Astrocyte (in vitro differentiated cells and primary cell): ENCODE measurements at places on chromosomes 12 and 14. TPM values are rescaled to one million over a fixed set of nuclear protein-coding genes. Genes with fewer than 3 reads are reported as not detected.

DNA sequence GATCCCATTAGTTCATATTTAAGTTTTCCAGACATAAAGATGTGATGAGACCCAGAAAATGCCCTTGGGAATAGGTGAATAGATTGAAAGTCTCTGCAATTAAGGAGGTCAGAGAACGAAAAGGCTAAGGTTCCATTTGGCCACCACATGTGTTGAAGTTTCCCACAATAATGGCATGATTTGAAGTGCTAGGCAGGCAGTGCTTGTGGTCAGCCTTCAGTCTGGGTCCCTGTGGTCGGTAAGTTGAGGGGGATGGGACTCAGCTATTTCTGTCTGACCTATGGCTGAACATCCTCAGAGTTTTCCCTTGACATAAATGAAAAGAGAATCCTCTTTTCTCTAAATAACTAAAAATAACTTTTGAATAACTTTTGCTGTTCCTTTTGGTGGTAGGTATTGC, 92.4 kb downstream of the PELI2 start:
- no peaks in the 10 kb centered on the region for H3K36me3 ChIP-seq
- H3K27ac ChIP-seq, result no peak overlapping the region
- no peak overlapping the region for H3K4me3 ChIP-seq
- peak; percentile 41 for DNase-seq
- no peaks in the 10 kb centered on the region for H3K27me3 ChIP-seq

DNA sequence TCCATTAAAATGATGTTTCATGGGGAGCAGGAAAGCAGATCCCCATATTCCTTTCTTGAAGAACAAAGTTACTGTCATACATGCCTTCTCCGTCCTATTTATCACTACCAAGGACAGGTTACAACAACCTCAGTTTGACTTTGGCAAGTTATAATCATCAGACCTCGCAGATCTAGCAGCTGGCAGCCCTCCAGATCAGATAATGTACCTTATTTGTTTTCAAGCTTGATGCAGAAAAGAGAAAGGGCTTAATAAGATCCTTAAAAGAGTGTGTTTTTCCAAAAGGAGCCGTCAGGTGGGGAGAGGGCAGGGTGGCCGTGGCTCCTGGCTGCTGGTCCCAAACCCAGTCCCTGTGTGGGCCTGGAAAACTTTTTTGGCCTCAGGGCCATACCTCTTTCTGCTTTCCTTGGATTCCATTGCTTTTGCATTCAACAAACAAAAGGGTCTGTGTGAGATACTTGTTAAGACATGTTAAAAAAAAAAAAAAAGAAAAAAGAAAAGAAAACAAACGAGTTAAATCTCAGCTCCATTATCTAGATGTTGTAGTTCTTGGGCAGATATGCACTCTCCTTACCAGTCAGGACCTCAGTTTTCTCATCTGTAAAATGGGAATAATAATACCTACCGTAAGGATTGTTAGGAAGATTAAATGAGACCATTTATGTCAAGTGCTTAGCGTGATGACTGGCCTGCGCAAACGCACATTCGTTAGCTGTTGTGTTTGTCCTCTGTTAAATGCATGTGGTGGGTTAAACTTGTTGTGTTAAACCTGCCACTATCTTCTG, 64.6 kb downstream of the B4GALNT3 start:
- no peak for DNase-seq
- H3K27me3 ChIP-seq, result peaks cover 16% of the 10 kb centered on the region
- H3K27ac ChIP-seq, result no peak overlapping the region
- H3K4me3 ChIP-seq, result no peak overlapping the region
- H3K36me3 ChIP-seq, result no peaks in the 10 kb centered on the region

DNA sequence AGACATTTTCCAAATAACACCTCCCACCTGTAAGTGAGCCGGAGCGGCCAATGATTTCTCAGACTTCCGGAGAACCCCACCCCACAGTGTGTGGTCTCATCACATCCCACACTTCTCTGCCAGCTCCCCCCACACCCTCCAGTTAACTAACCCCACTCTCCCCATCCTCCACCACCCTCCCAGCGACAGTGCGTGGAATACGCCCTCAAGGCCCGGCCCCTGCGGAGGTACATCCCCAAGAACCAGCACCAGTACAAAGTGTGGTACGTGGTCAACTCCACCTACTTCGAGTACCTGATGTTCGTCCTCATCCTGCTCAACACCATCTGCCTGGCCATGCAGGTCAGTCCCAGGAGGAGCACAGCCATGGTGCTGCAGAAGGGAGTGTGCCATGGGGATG, 184.4 kb upstream of the FKBP4 start:
- no peak overlapping the region for H3K4me3 ChIP-seq
- peaks cover 20% of the 10 kb centered on the region for H3K4me1 ChIP-seq
- H3K27me3 ChIP-seq, result no peaks in the 10 kb centered on the region
- H3K36me3 ChIP-seq, result no peaks in the 10 kb centered on the region

DNA sequence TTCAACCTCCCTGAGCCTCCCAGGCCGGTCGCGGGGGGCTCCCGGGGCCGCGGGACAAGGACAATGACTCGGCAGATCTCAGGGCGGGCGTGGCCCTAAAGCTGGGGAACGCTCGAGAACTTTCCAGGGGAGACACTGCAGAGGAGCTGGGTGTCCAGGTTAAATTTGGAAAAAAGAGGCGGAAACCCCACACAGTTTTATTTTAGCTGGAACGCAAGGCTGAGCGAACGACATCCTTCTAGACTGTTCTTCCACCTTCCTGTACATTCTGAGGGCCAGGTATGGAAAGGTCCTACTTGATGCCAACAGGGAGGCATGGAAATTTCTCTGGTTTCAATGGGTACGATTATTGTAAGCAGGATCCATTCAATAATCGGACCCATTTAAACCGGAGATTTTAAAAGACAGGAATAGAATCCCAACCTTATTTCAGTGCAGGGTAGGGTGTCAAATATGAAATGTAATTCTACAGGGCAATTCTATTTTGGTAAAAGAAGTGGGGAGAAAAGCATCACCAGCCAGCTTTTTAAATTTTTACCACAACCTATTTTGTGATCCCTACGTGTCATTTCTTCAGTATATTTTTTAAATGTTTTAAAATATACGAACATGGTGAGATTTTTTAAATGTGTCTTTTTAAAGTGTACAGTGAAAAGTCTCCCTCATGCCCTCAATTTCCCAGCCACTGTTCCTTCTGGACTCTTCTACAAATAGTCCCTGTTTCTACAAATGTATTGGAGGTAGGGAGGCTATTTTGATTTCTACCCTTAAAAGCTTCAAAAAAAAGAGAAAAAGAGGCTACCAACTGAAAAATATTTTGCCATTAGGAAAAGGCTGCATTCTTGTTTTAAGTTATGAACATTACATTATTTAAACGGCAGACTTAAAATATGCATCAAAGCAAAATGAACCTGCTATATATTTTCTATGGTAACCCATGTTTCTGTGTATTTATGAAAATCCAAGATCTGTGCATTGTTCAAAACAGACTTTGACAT, 1.1 kb upstream of the UBC start:
- no peak for DNase-seq
- peak overlapping the region; percentile 82 for H3K4me3 ChIP-seq
- peak overlapping the region; percentile 100 for H3K27ac ChIP-seq
- H3K4me1 ChIP-seq, result peaks cover 48% of the 10 kb centered on the region
- H3K36me3 ChIP-seq, result peaks cover 21% of the 10 kb centered on the region

The TAS2R19 gene
- total RNA-seq, result 2.2 and 3.1 TPM in 2 replicates

DNA sequence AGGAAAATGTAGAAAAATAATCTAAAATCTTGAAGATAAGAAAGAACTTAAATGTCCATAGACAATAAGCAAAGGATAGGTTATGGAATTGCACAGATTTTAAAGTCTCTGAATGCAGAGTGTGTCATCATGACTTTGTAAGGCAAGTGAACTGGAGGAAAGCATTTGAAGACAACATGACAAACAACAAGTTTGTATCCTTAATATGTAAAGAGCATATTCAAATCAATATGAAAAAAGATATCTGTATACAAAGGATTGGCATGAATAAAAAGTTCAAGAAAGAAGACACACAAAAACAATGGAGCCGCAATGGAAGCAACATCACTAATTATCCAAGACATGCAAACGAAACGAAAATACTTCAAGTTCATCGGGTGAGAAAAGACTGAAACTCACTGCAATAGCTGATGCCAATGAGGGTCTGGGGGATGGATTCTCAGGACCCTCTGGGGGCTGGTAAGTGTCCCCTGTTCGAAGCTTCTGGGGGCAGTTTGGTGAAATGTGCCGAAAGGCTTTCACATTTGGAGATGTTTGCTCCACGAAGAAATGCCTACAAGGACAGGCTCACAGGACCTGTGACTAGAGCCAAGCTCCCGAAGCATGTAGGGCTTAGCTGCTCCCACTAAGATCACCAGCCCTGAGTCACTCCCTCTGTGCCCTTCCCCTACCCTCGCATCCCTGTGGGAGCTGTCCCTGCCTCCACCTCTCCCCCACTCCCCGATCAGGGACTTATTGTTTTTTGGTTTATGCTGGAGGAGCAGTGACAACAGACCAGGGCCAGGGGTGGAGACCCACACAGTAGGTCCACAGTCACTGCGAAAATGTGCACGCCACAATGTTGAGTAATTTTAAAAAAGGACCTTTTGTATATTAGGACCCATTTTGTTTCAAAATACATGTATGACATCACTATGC, 345.7 kb upstream of the SFSWAP start:
- no peaks in the 10 kb centered on the region for H3K27me3 ChIP-seq
- no peak for DNase-seq
- H3K27ac ChIP-seq, result no peak overlapping the region
- no peaks in the 10 kb centered on the region for H3K4me1 ChIP-seq

DNA sequence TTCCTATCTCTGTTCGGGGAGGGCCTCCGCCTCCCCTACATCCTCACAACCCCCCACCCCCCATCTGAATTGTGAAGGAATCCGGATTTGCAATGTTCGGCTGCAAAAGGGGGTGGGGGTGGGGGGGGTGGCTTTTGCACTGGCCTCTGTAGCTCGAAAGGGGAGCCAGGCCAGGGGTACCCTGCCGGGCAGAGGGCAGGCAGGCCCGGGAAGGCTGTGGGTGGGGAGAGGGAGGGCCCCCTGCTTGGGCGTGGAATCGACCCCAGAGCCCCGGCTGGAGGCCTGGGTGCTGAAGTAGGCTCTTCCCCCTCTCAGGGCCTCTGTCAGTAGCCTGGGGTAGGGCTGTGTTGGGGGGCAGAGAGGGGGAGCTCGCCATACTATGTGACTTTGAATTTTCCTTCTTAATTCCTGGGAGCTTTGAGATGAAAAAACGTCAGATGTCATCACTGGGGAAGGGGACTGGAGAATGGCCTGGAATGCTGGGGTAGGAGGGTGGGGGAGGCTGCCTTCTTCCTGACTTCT, 1.1 kb downstream of the LRP1 start:
- peak overlapping the region; percentile 83 for H3K4me3 ChIP-seq
- peaks cover 51% of the 10 kb centered on the region for H3K4me1 ChIP-seq
- DNase-seq, result no peak
- peak overlapping the region; percentile 22 for H3K27ac ChIP-seq
- no peaks in the 10 kb centered on the region for H3K27me3 ChIP-seq
- H3K36me3 ChIP-seq, result no peaks in the 10 kb centered on the region

The PRR4 gene
- 1.1 and 2.2 TPM in 2 replicates for total RNA-seq

The RNASE3 gene
- total RNA-seq, result not detected in 2 replicates

The NDRG2 gene
- 11.8 and 12.6 TPM in 2 replicates for total RNA-seq

DNA sequence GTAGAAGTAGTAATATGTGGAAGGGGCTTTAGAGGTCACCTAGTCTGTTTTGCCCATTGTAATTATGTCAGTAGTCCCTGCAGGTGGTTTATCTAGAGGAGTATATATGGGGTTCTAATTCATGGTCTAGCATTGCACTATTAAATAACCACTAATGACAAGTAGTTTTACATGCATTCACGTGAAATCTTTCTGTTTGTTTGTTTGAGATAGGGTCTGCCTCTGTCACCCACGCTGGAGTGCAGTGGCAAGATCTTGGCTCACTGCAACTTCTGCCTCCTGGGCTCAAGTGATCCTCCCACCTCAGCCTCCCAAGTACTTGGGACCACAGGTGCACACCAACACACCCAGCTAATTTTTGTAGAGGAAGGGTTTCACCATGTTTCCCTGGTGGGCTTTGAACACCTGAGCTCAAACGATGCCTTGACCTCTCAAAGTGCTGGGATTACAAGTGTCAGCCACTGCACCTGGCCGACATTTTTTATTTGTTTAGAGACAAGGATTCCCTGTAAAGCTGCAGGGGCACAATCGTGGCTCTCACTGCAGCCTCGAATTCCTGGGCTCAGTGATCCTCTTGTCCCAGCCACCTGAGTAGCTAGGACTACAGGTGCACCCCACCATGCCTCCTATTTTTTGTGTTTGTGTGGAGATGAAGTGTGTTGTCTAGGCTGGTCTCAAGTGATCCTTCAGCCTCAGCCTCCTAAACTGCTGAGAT, 12.0 kb upstream of the PSEN1 start:
- H3K36me3 ChIP-seq, result peaks cover 50% of the 10 kb centered on the region
- H3K27me3 ChIP-seq, result no peaks in the 10 kb centered on the region
- no peak for DNase-seq
- no peak overlapping the region for H3K4me3 ChIP-seq
- H3K4me1 ChIP-seq, result no peaks in the 10 kb centered on the region

GRCh38 chr12:38691164-38691563, 214.2 kb downstream of the CPNE8 start:
- peak; percentile 23 for DNase-seq
- no peaks in the 10 kb centered on the region for H3K27me3 ChIP-seq

The OR6S1 gene
- not detected in 2 replicates for total RNA-seq

The MIP gene
- total RNA-seq, result not detected in 2 replicates

The IL31 gene
- not detected in 2 replicates for total RNA-seq

DNA sequence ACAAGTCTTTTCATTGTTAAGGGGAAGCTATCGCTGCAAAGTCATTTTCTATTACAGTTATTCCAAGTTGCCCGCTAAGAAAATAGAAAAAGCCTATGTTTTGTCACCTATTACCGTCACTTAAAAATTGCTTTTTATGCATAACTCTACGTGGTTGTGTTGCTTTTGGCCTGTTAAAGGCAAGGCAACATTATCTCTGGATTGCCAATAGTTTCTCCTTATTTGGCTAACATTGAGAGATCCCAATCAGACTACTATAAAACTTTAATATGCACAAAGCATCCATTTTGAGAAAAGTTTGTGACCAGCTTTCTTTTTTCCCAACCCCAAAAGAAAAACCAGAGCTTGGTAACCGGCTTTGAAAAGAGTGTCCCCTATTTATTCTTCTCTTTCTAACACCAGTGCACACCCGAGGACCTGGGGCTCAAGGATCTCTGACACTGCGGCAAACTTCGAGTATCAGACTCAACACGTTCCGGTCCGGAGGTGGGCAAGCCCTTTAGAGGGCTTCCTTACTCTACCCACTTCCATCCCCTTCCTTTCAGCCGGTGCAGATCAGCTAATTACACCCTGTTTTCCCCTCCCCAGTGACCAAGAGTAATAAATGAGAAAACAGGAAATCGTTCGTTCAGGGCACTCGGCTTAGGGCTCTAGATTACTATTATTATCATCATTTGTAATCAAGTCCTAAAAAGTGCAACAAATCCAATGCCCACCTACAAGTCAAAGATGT, 1.2 kb downstream of the PPP1R12A start:
- H3K27ac ChIP-seq, result peak overlapping the region; percentile 98
- no peaks in the 10 kb centered on the region for H3K36me3 ChIP-seq
- peaks cover 11% of the 10 kb centered on the region for H3K4me1 ChIP-seq
- H3K27me3 ChIP-seq, result no peaks in the 10 kb centered on the region
- H3K4me3 ChIP-seq, result peak overlapping the region; percentile 99
- no peak for DNase-seq

GRCh38 chr12:56161690-56162351, 3.7 kb downstream of the MYL6 start:
- no peak overlapping the region for H3K27ac ChIP-seq
- H3K36me3 ChIP-seq, result peaks cover 47% of the 10 kb centered on the region
- no peak for DNase-seq
